ENCODE measurements at places on chromosomes 12 and 14.

DNA sequence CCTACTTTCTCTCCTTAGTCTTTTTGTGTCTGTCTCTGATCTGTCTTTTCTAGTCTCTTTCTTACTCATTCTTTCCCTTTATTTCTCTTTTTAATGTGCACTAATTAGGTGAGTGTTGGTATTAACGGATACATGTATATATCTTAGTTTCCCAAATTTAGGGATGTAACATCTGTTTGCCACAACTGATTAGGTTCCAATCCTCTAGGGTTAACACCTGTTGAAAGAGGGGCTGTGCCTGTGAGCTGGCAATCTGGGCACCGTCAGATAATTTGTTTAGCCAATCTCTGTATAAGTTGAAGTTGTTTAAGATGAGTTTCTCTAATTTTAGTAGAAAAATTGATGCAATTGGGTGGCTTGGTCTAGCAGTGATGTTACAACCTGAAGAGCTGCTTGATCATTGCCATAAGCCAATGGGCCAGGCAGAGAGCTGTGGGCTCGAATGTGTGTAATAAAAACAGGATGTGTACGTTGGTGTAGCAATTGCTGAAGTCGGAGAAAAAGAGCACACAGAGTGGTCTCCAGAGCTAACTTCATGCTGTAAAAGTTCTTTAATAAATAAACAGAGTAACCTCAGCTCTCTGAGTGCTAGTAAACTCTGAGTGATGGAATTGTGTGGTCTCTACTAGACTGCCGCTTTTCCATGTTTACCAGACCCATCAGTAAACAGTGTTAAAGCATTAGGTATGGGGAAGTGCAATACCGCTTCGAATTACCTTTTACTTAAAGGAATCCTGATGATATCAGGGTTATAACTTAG lies 18.3 kb upstream of the LYZ start:
- no peak for DNase-seq

- no peak for DNase-seq
Measured at GRCh38 chr12:77577791-77578190, 252.9 kb upstream of the NAV3 start.

DNA sequence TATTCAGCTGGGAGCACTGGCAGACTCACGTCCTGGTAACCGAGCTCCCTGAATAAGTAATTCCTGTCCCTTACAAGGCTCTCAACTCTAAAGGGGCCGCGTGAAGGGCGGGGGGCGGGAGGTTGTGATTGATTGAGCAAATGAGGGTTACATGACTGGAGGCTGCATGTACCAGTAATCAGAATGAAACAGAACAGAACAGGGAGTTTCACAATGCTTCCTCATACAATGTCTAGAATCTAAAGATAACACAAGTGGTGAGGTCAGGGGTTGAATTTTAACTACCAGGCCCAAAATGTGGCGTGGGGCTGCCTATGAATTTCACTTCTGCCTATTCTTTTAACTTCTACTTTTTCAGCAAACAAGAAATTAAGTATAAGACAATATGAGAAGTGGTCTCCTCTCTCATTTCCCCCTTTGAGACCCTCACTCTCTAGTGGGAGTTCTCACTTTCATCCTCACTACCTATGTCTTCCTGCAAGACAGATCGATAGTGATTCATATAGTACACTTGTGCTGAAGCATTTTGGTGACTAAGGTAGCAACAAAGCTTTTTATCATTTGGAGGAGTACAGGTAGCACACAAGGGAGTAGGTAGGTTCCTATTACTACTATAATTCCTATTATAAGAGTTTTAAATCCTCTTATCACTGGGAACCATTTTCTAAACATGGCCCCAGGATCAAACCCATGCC lies 239.8 kb downstream of the KTN1 start:
- DNase-seq = no peak

- peak; percentile 21 for DNase-seq
Measured at GRCh38 chr14:32169191-32169590, 32.7 kb upstream of the RNU6-7 start.

- peak; percentile 62 for DNase-seq
Measured at GRCh38 chr12:80187660-80188090, 88.3 kb downstream of the OTOGL start.

GRCh38 chr12:93583627-93584392 lies 11.3 kb downstream of the SOCS2 start:
- DNase-seq = no peak

GRCh38 chr12:15005064-15005463 lies 32.2 kb downstream of the PDE6H start:
- DNase-seq = peak; percentile 81

- no peak for DNase-seq
Measured at GRCh38 chr12:2677142-2677880, 117.5 kb upstream of the FKBP4 start.

DNA sequence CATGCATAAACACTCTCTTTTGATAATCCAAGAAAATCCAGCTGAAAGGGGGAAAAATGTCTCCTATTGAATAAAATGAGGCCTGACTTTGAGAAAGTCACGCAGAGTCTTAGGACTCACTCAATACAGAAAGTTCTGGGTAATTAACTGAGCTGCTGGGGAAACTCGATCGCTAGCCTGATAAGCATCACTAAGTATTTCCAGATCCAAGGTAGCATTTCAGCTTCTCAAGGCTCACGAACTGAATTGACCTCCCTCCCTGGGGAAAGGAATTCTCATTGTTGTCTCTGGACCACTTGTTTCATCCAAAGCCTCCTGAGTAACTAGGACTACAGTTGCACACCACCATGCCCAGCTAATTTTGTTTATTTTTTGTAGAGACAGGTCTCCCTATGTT lies 13.8 kb upstream of the ANAPC5 start:
- no peak for DNase-seq

GRCh38 chr14:89953602-89954001 lies 928 bp downstream of the EFCAB11 start:
- DNase-seq = no peak

DNA sequence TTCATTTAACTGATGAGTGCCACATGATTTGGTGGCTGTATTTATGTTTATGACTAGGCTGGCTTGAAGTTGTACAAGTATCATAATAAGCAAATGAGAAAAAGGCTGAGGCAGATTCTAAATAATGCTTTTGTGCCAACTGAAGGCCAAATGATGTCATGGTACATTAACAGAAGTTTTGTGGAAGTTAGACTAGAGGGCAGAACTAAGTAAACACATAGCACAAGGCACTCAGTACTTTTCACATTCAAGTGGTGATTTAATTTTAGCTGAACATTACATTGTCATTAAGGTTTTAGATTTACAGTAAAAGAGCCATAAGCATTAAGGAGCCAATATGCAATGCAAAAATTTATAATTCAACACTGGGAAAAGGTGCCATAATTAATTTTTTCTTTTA lies 21.1 kb downstream of the PPP1CC start:
- DNase-seq = no peak

DNA sequence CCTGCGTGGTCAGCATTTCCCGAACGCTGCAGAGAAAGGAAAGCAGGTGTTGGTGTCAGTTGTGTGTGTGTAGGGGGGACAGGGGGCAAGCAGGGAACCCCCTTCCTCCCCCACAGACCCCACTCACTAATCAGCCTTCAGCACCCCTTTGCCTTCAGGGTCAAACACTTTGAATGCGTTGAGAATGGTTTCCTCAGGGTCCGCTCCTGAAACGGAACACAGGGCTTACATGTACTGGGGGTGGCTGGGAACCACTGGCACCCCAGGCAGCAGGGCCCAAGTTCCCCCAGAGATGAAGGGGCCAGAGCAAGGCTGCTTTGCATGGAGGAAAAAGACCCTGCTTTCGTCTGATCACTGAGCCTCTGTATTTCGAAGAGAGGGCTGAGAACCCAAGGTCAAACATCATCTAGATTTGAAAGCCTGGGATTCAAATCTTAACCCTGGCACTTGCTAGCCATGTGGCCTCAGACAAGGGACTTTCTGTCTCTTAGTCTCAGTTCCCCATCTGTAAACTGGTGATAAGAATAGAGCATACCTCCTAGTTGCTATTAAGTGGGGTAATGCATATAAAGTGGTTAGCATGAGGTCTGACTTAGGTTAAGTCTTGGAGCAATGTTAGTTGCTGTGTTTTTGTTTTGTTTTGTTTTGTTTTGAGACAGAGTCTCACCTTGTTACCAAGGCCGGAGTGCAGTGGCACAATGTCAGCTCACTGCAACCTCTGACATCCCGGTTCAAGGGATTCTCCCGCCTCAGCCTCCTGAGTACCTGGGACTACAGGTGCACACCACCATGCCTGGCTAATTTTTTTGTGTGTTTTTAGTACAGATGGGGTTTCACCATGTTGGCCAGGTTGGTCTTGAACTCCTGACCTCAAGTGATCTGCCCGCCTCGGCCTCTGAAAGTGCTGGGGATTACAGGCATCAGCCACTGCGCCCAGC lies 7.0 kb downstream of the MYL2 start:
- DNase-seq = no peak

- no peak for DNase-seq
Measured at GRCh38 chr14:100241279-100241678, 2.3 kb downstream of the YY1 start.

GRCh38 chr12:64097366-64098105 lies 124.6 kb downstream of the KICS2 start:
- no peak for DNase-seq

GRCh38 chr12:111034886-111035577 lies 114.7 kb upstream of the MYL2 start:
- DNase-seq = no peak

GRCh38 chr12:26786865-26787514 lies 46.0 kb downstream of the ITPR2 start:
- peak; percentile 36 for DNase-seq

DNA sequence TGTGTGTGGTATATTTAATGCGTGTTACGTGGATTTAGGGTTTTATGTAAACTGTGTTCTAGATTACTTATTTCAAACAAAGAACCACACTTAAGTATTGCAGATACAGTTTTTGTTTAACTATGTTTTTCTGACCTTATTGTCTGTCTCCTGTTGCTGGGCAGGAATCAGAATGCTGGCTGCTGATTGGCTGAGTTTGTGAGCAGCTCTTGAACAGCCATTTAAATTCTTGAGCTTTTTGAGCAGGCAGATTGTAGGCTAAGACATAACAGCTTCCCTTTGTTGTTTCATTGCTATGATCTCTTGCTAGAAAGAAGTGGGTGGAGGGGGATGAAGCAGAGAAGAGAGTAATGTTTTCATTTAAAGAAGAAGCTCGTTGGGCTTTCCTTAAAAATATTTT lies 52.2 kb downstream of the ATF7IP start:
- DNase-seq = peak; percentile 91

- peak; percentile 56 for DNase-seq
Measured at GRCh38 chr12:56119361-56119796, 1.3 kb downstream of the ZC3H10 start.

DNA sequence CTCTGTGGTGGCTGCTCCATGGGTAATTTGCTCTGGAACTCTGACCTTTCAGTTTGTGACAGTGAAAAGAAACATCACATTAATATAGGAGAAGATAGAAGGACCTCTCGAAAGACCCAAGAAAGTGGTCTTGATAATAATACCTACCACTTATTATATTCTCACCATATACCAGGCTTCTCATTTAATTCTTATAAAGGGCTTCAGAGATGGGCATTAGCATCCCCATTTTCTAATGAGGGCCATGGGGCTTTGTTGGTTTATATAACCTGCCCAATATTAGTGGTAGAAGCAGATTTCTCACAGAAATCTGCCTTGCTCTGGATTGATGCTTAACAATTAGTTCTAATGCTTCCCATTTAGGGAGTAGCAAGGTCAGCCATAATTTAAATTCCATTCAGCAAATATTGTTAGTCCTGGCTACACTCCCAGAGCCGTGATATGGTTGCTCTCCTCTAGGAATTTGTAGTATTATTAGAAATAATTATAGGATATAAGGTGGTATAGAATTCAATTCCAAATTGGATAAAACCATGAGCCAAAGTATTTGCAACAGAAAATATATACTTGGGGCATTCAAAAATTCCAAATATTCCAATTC lies 7.4 kb upstream of the AMIGO2 start:
- no peak for DNase-seq

- DNase-seq = no peak
Measured at GRCh38 chr14:30225176-30225575, 297.5 kb upstream of the PRKD1 start.

DNA sequence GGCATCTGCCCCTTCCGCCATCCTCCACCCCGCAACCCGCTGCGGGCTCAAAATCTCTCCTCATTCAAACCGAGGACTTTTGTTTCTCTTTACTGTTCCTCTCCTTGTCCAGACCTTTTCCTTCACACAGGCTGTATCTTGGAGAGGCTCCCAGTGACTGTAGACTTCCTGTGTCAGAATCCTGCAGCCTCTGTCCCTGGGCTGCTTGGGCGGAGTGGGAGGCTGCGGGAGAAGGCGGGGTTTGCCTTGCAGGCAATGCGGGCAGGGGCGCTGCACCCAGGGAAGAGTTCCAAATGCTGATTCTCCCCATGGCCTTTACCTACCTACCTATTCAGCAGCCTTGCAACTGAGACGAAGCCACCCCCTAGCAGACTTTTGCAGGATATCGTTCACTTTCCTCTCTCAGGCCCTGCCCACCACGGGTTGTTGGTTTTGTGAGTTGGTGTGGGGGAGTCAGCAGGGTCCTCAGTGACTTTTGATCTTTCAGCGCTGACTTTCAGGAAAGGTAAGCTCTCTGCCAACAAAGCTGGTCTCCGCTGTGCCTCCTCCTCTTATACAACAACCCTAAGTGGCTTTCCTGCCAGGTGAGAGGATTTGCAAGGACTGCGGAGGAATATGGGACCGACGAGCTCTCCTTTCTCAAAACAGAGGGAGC lies 79.0 kb upstream of the KCNA1 start:
- no peak for DNase-seq

DNA sequence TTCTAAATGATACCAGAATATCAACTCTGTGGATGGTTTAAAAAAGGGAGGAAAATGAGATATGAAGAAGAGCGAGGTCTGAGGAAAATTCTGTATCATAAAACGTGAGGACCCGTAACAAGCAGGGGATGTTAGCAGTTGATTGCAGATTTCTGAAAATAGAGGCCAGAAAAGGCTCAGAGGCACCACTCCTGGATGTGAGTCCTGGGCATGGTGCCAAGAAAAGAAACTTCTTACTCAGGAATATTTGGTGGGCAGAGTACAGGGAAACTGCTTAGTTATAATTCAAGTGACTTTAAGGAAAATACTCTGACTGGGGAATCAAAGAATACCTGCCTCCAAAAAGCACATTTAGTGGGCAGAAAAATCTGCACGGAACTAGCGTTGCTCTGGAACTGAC lies 85.5 kb downstream of the PRICKLE1 start:
- peak; percentile 14 for DNase-seq

DNA sequence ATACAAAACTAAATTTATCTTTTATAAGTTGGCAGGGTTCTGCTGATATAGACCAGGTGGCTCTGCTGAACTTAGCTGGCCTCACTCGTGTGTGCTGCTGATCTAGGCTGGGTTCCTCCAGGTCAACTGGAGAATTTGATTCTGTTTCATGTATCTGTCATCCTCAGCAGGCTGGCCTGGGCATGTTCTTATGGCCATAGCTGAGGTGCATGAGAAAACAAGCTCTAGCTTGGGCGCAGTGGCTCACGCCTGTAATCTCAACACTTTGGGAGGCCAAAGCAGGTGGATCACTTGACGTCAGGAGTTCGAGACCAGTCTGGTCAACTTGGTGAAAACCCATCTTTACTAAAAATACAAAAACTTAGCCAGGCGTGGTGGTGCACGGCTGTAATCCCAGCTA lies 24.3 kb upstream of the BCL2L14 start:
- no peak for DNase-seq

Measured in NCI-H524 (cell line).